ENCODE measurements at places on chromosomes 6 and 20. TPM values are rescaled to one million over a fixed set of nuclear protein-coding genes. Genes with fewer than 3 reads are reported as not detected.
A peak's percentile ranks its signal among the peaks of the same experiment; 100 is the strongest.

DNA sequence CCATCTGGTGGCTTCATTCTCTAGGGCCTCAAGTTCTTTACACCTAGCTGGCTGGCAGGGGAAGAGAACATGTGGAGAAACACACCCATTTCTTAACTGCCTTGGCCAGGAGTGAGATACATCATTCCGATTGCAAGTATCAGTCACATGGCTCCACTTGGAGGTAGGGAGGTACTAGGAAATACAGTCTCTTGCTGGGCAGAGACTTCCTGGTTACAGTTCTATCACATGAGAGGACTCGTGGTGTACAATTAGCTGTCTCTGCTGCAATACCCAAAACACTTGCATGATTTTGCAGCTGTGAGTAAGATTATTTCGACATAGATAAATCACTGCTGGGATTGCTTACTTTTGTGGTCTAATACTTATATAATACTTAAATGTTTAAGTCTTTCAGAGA, 51.1 kb downstream of the GTF2H5 start:
- no peak for DNase-seq

DNA sequence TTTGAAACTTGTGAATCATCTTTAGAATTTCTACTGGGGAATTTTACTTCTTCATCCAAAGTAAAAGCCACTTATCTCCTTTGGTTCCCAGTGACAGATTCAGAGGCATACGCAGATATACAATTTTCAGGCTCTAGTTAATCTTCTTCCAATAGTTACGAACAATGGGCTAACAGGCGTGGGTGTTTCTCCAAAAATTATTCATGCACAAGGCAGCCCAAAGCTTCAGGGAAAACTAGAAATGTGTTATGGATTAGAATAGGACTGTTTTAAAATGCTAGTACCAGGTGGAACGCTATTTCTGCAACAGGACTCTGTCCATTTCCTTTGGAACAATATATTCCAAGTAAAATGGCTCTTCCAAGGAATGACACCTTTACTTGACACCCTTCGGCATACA, 102.2 kb downstream of the ZNF217 start:
- no peak for DNase-seq

- DNase-seq, result no peak
These were observed 170.6 kb downstream of the CARMIL1 start for GRCh38 chr6:25449774-25450173.

DNA sequence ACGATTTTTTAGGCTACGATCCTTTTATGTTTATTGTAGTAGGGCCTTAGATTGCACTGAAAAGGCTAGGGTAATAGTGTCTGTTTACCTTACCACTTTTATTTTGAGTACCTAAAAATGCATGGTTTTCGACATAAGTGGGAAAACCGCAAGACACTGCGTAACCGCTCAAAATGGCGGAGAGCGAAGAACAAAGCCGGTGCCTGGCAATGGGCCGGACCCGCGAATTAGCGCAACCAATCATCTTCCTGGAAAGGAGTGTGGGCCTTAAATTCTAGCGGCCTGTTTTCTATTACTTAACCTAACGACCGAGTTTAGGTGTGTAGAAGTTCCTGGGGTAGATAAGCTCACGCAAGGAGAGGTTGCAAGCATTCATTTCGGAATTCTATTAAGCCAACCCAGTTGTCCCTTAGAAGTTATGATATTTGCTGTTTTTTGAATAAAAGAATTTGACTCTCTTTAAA, 118.0 kb downstream of the HFE start:
- DNase-seq, result peak; percentile 88

DNA sequence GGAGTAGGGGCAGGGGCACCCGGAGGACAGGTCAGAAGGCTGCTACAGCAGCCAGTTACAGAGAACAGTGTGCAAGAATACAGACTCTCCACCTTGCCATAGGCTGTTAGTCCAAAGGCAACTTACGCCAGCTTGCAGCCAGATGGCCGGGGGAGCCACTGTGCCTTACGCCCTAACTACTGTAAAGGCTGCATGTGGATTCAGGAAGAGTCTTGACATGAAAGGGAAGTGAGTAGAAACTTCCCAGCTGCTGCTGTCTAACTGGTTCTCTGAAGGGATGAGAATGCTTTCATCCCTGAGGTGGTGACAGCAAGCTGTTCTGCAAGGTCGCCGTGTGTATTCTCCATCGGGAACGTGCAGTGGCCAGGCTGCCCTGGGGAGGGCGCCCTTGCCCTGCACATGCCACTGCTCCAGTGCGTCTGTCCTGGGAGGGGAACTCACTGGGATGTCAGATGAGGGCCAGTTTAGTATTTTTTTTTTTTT, 46.1 kb downstream of the LYRM4 start:
- no peak for DNase-seq

- DNase-seq, result no peak
These were observed 202.3 kb downstream of the GMPR start for GRCh38 chr6:16440636-16441212.

GRCh38 chr20:32482442-32483261, 102.5 kb downstream of the NOL4L start:
- no peak for DNase-seq

- DNase-seq, result no peak
These were observed 123.5 kb downstream of the THBS2 start for GRCh38 chr6:169130113-169130512.

DNA sequence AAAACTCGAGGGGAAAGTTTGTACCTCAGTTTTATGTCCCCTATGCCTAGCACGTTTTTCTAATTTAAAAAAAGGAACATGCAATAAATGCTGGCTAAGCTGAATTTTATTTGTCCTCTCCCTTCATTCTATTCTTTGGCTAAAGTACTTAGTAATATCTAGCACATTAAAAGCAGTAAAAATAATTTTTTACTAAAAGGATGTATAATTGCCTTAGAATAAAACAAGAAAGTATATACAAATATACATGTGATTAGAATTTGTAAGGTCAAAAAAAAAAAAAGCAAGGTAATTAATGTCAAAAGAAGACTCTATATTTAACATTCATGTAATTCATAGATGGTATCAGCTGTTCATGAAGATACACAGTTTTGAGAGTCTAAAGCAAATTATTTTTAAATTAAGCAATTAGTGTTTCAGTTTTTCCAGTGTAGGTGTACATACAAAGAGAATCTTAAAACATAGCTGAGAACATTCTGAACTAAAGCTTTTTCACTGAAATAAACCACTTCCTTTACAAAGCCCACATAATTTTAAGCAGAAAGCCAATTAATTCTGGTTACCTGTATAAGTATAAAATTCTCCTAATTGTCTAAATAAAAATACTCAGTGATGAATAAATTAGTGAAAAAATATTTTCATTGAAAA, 32.4 kb downstream of the HBS1L start:
- no peak for DNase-seq

- no peak for DNase-seq
These were observed 30.6 kb downstream of the TSHZ2 start for GRCh38 chr20:53002786-53003185.

- DNase-seq, result peak; percentile 18
These were observed 21.5 kb upstream of the MAS1L start for GRCh38 chr6:29509239-29509638.

DNA sequence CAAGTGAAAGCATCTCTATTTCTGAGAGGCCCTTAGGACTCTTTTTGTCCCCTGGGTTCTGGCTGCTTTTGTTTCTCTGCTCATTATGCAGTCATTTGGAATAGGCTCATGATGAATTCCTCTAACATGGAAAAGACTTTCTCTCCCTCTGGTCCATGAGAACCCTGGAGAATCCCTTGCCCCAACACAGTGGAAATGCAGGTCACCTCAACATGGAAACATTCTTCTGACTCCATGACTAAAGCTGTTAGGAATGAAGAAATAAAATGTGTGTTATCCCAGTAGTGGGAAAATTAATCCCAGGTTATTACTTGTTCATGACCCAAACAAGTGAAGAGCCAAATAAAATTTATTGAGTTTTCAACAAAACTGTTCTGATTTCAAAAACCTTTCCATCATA, 458.6 kb downstream of the EPM2A start:
- DNase-seq, result no peak

GRCh38 chr6:167079853-167080297, 43.0 kb upstream of the CCR6 start:
- no peak for DNase-seq

DNA sequence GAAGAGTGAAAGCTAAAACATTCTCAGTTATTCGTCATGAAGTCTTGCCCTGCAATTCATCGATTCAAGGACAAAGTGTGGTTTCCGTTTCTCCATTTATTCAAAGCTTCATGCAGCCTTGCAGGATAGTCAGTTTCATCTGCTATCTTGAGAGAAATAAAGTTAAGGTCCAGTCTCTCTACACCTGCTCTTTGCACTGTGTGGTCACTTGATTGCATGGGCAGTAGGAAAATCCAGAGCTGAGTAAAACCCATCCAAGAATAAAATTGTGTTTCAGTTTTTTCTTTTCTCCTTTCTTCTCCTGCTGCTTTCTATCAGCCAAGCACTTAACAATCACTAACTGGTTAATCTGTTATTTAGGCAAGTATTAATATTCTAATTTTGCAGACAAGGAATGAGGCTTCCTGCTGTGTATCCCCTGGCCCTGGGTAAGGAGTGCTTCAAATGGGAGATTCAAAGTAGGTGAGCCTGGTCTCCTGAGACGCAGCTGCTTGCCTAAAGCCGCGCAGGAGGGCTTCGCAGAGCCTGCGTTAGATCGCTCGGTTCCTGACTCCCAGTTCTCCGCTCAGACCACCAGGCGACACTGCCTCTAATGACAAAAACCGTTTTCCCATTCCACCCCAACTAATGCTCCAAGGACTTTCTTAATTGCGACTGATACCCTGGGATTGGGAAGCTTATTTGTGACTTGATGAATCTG, 808.3 kb downstream of the TFAP2A start:
- no peak for DNase-seq

GRCh38 chr6:15461127-15461944, 201.5 kb downstream of the DTNBP1 start:
- no peak for DNase-seq

DNA sequence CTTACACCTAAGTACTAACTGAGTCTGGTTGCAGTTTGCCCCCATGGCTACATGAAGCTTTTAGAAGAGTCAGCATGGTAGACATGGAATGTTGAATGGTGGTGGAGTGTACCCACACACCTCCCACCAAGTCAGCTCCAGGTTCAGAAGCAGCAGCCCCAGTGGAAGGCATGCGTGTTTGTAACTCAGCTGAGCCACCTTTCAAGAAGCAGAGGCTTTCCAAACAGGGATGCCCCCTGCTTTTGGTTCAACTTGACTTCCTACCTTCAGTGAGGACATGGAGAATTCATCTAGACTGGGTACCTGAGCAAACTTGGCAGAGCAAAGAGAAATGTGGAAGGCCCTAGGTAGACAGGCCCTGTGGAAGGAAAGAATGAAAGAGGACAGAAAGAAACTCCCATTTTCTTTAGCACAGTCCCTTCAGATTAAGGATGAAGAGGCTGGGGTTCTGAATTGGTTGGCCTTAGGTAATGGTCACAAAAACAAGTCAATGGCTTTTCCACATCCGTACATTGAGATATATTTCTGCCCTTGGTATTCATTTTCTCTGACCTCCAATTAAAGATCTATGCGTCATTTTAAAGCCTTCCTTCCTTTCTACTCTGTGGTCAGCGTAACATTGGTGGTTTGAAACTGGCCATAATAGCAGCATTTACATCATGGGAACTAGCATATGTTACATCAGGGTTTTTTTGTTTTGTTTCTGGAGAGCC, 53.2 kb downstream of the HFE start:
- no peak for DNase-seq

DNA sequence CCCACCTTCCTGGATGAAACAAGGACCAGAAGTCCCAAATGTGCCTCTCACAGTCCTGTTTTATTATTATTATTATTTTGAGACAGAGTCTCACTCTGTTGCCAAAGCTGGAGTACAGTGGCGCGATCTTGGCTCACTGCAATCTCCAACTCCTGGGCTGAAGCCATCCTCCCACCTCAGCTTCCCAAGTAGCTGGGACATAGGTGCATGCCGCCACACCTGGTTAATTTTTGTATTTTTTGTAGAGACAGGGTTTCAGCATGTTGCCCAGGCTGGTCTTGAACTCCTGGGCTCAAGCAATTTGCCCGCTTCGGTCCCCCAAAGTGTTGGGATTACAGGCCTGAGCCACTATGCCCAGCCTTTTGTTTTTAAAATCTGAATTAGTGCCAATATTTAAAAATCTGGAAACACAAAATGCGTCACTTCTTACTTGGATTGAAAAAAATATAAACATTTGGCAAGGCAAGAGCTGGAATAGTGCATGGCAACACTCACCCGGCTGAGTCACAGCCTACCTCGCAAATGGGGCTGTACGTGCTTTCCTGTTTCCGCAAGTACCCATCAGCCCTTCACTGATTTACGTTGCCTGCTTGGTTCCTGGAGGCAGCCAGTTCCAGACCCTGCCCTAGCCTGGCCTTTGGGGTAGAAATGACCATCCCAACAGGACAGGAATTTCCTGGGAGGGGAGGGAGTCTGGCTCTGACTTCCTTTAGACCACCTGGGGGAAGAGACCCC, 6.3 kb downstream of the SDCBP2 start:
- DNase-seq, result peak; percentile 74

GRCh38 chr20:23926944-23927872, 47.7 kb upstream of the CST5 start:
- DNase-seq, result no peak

- DNase-seq, result no peak
These were observed 68.0 kb downstream of the UST start for GRCh38 chr6:148814869-148815268.

IPCEF1 gene
- total RNA-seq, result 0.51 TPM

SLPI gene
- 57.3 TPM for total RNA-seq

MAS1 gene
- total RNA-seq, result not detected

FAM209A gene
- not detected for total RNA-seq

SLC16A10 gene
- total RNA-seq, result 18.5 TPM

CYP39A1 gene
- total RNA-seq, result 6.3 TPM

IYD gene
- total RNA-seq, result not detected

BFSP1 gene
- total RNA-seq, result 1.3 TPM

PDE10A gene
- 4.3 TPM for total RNA-seq

All from right atrium auricular region (tissue), 2 donors.